ENCODE measurements at places on chromosomes 12 and 14. TPM values are rescaled to one million over a fixed set of nuclear protein-coding genes. Genes with fewer than 3 reads are reported as not detected.

Gene GPR132
- 1.7 TPM for total RNA-seq

Gene CLEC9A
- total RNA-seq = 1.2 TPM

Gene GPR68
- total RNA-seq = 3.1 TPM

Gene TMED8
- 20.8 TPM for total RNA-seq

Gene NANOG
- total RNA-seq = not detected

Gene BTBD6
- total RNA-seq = 71.1 TPM

Gene DACT1
- total RNA-seq = 6.1 TPM

Gene NPAS3
- 59.6 TPM for total RNA-seq

Gene CLEC4D
- total RNA-seq = not detected

Gene LBHD2
- not detected for total RNA-seq

Gene GUCY2C
- total RNA-seq = 0.22 TPM

Gene PLA2G1B
- total RNA-seq = not detected

Gene SRRM4
- 57.8 TPM for total RNA-seq

Gene SAV1
- 18.6 TPM for total RNA-seq

Gene CLEC1B
- total RNA-seq = not detected

Gene NOXRED1
- total RNA-seq = 1.4 TPM

Gene SCN8A
- total RNA-seq = 148 TPM

Gene RPL10L
- total RNA-seq = not detected

Gene PLEKHG3
- total RNA-seq = 40.8 TPM

Gene AMN
- not detected for total RNA-seq

Gene GYS2
- total RNA-seq = 0.36 TPM

Gene RDH16
- 2.5 TPM for total RNA-seq

Gene ITGB7
- 2.8 TPM for total RNA-seq

Gene ANKS1B
- total RNA-seq = 335 TPM

Gene GPR65
- total RNA-seq = 0.80 TPM

Gene PTPN6
- total RNA-seq = 5.6 TPM

Gene KRT77
- total RNA-seq = not detected

Gene GALNT6
- total RNA-seq = 24.5 TPM

Gene TTC6
- total RNA-seq = 1.3 TPM

Gene FOXN4
- 0.39 TPM for total RNA-seq

Gene AKAP3
- 3.6 TPM for total RNA-seq

Gene TMPRSS12
- not detected for total RNA-seq

All from dorsolateral prefrontal cortex (tissue), 122 donors.